Cerebellar cortex (tissue), 1 donor: ENCODE measurements at places on chromosomes 5 and 9.

GRCh38 chr5:68033961-68034571 lies 181.5 kb upstream of the PIK3R1 start:
- no peak for DNase-seq

DNA sequence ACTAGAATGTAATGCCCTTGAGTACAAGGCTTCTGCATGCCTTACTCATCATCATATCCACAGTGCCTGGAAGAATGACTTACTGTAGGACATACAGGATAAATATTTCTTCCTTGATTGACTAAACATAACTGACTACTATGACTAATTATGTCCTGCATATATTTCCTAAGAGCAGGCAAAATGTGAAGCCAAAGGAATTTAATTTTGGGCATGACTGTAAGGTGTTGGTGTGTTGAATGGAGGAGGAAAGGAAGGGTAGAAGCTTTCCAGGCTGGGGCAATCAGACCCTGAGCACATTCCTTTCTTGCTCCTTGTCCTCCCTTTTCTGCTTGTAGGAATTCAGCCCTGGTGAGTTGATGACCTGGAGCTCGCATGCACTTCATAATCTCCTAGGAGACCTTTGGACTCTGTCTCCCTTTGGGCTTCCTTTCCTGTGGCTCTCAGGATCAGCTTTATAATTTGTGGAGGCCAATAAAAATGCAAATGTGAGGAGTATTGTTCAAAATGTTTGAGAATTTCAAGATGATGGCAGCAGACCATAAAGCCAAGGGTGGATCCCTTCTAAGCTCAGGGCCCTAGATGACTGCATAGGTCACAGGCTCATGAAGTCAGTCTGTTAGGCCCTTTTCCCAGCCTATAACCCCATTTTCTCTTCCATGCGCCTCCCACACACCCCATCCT lies 174.0 kb downstream of the HMHB1 start:
- DNase-seq = no peak

GRCh38 chr5:28473531-28474107 lies 1435.2 kb upstream of the CDH9 start:
- DNase-seq = no peak

DNA sequence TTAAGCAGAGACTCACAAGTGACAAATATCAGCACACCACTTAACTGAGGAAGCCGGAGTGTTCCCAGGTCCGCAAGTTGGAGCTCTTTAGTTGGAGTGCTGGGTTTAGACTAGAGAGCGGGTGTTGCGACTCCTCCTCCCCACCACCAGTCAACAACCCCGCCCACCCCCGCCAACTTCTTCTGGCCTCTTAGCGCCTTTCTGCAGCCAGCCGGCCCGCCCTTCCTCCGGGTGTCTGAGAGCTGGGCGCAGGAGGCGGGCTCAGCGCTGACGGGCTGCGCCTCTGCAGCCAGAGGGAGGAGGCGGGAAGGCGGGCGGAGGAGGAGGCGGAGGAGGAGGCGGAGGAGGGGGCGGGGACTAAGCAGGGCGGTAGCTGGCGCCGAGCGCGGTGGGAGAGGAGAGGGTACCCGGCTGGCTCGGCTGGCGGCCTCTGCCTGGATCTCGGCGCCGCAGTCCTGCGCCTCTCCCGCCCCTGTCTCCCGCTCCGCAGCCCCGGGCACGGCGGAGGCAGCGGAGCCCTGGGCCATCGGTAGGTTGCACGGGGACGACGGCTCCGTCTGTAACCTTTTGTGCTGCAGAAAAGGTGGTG lies at the start of gene MACIR:
TSS of gene MACIR (plus strand) at position 396 of the 589 bp plus-strand sequence. CDS start 17,157 bp downstream, outside the sequence.
- DNase-seq = peak; percentile 95

DNA sequence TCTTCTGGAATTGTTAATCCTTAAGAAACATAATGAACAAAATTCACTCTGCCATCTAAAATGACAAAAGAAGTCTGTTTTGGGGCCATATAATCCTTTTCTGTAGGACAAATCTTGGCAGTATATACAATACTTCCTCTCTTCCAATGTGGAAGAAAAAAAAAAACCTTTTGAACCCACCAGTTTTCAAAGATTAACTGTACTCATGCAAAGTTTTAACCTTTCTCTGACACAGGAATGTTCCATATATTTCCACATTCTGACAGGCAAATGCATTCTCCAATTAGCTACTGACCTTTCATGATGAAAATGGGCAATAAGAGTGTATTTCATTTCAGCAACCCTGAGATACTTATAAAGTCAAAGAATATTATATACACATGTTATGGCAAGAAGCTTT lies 65.4 kb downstream of the RNF130 start:
- DNase-seq = no peak

DNA sequence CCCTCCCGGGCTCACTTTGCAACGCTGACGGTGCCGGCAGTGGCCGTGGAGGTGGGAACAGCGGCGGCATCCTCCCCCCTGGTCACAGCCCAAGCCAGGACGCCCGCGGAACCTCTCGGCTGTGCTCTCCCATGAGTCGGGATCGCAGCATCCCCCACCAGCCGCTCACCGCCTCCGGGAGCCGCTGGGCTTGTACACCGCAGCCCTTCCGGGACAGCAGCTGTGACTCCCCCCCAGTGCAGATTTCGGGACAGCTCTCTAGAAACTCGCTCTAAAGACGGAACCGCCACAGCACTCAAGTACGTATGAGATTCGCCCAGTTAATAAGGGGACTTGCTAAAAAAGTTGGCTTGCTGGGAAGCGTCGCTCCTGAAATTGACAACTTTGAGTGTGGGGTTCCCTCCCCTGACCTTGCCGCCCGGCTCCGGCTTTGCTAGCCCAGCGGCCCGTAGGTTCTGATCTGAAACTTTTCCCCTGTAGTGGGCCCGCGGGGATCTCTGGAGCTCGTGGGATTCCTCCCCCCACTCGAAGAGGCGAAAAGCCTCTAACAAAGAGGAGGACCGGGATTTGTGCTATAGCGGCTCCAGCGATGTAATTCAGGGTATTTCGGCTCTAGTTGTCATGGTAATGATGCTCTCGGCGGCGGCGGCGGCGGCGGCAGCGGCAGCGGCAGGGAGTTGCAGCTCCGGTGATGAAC lies 572 bp downstream of the NR4A3 start:
- DNase-seq = no peak

GRCh38 chr5:147200004-147200403 lies 34.8 kb upstream of the STK32A start:
- DNase-seq = no peak

GRCh38 chr5:115584501-115584900 lies 17.8 kb downstream of the TICAM2 start:
- no peak for DNase-seq

DNA sequence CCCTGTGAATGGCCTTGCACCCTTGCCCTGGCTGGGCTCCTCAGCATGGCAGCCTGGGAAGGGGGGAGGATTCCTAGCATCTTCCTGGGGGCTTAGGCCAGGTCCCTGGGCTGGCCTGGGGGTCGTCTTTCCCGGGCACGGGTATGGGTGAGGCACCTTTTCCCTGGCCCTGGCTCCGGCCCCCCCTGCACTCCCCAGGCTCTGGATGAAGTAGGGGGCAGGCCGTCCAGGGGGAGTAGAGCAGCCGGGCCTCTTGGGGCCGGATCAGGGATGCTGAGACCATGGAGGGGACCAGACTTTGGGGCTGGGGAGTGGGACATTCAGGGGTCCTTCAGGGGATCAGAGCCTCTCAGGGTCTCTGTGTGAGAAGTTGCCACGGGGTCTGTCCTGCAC lies 6.6 kb downstream of the RXRA start:
- DNase-seq = no peak

DNA sequence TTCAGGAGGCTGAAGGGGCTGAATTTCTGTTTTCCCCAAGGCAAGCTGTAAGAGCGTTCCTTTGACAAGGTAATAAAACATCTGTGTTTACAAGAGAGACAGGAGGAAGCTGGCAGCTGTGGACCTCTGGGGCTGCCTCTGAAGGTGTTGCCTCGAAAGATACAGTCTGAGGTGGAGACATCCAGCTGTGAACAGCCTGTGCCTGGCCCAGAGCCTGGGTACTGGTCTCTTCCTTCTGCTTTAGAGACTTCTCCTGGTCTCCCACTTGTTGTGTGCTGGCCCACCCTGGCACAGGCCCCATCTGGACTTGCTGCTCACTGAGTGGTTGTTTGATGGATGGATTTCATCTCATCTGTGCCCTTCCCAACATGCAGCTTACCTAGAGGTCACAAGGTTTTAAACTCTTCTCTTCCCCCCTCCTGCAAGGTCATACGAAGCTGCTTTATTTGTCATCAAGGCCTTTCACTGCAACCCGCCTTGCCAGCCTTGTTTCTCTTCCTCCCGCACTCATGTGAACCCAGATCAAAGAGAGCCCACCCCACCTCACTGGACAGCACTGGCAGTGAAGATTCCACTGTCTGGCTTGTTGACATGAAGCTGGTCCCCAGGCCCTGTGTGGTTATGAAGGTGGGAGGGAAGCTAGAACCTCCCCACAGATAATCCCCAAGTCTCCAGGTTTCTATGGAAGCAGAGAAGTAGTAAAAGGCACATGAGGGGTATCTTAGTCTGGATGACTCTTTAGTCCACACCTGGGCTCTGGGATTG lies 35.0 kb upstream of the ALDH1B1 start:
- no peak for DNase-seq

GRCh38 chr5:175576096-175576495 lies 81.8 kb upstream of the HRH2 start:
- DNase-seq = no peak

DNA sequence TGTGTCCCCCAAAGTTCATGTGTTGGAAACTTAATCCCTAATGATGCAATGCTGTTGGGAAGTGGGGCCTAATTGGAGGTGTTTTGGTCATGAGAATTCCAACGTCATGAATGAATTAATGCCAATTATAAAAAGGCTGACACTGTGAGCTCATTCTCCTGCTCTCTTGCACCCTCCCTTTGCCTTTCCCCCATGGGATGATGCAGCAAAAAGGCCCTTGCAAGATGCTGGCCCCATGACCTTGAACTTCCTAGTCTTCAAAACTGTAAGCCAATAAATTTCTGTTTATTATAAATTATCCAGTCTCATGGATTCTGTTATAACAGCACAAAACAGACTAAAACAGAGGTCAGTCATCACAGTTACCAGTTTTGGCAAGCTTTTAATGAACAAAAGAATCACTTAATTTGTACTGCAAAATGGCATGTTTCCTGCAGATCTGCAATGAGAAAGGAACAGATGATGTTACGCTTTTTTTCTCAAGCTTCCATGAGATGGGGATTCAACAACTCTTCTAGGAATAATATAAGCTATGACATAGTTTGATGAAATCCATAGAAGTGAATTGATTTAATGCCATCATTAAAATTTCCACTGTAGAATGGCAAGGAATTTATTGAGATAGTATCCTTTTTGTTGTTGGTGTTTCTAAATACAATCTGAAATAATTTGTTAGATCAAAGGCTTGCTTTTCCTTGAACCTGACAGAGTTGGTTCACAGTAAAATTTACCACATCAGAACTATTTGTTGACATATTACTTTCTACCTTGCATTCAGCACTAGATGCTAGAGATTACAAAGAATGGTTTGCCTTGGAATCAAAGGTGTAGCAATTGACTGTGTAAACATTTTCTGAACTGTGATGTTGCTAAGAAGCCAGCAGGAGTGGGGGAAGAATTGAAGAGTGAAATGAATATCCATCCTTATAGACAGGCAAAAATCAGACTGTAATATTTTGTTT lies 29.3 kb upstream of the RFK start:
- no peak for DNase-seq

GRCh38 chr9:35564658-35565061 lies 40.4 kb upstream of the TESK1 start:
- DNase-seq = no peak

DNA sequence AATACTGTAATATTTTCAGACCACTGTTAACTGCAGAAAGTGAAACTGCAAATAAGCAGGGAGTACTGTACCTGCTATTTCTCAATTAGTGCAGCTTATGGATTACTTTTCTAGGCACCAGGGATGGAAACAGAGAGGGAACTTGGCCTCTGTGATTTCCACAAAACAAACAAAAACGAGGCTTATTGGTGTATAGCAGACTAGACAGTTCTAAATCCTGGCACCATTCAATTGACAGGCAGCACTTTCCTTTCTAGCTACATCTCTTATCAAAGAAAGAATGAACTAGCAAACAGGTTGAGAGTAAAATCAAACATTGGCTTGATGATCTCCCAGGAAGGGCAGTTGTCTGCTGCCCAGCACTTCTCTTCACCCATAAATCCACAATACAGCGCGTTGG lies 16.0 kb upstream of the IL33 start:
- no peak for DNase-seq

GRCh38 chr9:116550696-116551436 lies 136.2 kb upstream of the TRIM32 start:
- peak; percentile 89 for DNase-seq

DNA sequence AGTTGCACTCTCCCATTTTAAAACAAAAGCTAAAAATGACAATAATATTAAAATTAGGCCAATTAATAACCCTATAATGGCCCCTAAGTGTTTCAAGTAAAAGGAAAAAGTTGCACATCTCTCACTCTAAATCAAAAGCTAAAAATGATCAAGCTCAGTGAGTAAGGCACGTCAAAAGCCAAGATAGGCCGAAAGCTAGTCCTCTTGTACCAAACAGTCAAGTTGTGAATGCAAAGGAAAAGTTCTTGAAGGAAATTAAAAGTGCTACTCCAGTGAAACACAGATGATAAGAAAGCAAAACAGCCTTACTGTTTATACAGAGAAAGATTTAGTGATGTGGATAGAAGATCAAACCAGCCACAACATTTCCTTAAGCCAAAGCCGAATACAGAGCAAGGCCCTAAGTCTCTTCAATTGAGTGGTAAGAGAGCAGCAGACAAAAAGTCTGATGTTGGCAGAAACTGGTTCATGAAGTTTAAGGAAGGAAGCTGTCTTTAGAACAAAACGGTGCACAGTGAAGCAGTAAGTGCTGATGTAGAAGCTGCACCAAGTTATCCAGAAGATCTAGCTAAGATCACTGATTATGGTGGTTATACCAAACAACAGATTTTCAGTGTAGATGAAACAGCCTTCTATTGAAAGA lies 144.1 kb upstream of the ACOT12 start:
- DNase-seq = no peak

DNA sequence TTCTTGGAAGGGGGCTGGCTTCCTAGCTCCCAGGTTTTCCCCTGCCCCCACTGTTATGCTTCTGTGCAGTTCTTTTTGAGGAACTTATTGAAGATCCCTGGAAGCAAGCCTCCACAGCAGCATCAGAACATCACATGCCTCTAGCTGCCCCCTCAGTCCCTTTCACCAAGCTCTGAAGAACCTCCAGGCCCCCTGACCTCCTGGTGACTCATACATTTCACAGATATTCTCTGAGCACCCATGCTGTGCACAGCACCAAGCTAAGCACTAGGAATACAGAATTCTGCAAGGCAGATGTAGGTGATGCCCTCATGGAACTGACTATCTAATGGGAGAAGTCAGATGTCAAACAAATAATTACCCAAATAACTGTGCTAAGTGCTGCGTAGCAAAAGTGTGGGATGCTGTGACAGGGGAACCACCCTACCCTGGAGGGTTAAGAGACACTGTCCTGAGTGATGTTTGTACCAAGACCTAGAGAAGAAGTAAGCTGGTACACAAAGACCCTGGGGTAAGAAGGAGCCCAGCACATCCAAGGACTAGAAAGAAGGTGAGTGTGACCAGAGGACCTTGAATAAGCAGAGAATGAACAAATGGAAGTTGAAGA lies 213.7 kb upstream of the NR4A3 start:
- DNase-seq = no peak
